ENCODE measurements at places on chromosomes 3 and 15.

GRCh38 chr15:69092159-69092558 lies 68.3 kb upstream of the GLCE start:
- no peak for DNase-seq

- no peak for DNase-seq
These were observed 110.4 kb upstream of the RORA start for GRCh38 chr15:61339516-61339915.

GRCh38 chr15:40340740-40341400 lies at the start of gene CCDC9B:
Gene CCDC9B, minus strand, starts transcription at chr15:40340939. Its CDS starts 120 bp downstream, at chr15:40340819.
- DNase-seq = no peak

GRCh38 chr3:72281551-72281950 lies 496.6 kb upstream of the PROK2 start:
- no peak for DNase-seq

DNA sequence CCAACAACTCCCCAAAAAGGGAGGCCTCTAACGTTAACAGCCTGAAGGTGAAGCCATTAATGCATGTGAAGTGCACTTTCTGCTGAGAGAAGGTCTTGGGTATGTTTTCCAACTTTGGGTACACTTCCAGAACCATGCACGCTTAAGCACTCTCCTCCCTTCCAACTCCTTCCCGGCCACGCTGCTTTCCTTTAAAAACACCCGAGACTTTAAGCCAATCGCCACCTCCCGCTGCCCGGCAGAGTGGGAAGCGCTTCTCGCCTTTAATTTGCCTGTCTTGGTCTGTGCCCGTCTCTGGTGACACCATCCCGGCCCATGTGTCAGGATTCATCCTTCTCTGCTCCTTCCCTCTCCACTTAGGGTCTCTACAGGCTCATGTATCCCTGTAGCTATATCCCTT lies 35.3 kb downstream of the ITGB5 start:
- DNase-seq = no peak

DNA sequence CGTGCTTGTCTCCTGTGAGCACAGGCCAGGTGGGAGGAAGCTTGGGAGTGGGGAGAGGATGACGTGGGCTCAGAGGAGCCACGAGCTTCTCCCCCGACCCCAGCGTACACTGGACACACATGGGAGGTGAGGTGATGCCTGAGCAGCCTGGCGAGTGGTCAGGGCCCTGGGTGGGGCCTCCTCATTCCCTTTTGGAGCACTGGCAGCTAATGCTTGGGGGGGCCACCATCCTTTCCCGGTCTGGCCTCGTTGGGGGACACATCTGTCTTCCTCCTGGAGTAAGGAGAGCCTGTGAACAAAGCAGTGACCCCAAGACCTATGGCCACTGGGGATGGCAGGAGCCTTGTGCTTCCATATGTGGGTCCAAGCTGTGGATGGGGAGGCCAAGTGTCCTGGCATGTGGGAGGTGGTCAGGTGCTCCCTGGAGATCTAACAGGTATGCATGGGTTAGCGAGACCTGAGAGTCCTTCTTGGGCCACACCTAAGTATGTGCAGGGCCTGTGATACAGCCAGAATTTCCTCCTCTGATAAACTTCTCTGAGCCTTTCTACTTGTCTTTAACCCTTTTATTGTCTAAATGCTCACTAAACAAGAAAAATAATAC lies 9.5 kb downstream of the KLF13 start:
- DNase-seq = no peak

GRCh38 chr3:134903837-134904236 lies 108.8 kb downstream of the EPHB1 start:
- DNase-seq = no peak

DNA sequence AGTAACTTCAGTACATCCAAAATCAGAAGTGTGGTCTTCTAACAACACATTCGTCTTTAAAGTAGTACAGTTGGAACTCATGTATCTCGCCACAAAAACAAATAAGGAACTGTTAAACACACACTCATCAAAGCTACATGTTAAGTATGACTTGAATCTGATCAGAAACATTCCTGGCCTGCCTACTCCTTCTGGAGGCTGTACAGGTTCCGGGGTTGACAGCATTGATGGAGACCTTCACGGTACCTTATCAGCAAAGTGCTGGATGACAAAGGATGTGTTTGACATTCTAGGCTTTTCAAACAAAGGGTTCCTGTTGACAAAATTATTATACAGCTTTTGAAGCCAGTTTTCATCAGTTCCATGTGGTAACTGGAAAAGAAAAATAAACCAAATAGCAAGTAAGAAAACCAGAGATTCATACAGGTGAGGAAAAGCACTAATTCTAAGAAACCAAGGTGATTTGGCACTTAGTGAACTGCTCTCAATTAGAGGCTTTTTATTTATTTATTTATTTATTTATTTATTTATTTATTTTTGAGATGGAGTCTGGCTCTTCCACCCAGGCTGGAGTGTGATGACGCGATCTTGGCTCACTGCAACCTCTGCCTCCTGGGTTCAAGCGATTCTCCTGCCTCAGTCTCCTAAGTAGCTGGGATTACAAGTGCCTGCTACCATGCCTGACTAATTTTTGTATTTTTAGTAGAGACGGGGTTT lies 44.3 kb downstream of the MYO5C start:
- DNase-seq = no peak

DNA sequence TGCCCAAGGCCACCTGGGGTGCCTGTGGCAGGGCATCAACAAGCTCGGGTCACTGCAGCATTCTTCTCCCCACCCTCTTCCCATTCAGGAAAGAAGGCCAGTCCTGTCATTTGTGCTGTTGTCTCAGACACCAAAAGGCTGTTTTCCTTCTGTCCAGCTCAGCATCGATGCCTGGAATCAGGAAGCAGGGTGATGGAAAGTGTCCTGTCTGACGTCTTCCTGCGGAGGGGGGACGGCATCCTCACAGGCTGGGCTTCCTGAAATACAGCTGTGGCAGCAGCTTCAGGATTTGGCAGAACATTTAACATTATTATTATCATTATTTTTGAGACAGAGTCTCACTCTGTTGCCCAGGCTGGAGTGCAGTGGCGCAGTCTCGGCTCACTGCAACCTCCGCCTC lies 33.0 kb upstream of the ANKDD1A start:
- DNase-seq = no peak

GRCh38 chr15:83652626-83653204 lies 1.2 kb upstream of the ADAMTSL3 start:
- no peak for DNase-seq

DNA sequence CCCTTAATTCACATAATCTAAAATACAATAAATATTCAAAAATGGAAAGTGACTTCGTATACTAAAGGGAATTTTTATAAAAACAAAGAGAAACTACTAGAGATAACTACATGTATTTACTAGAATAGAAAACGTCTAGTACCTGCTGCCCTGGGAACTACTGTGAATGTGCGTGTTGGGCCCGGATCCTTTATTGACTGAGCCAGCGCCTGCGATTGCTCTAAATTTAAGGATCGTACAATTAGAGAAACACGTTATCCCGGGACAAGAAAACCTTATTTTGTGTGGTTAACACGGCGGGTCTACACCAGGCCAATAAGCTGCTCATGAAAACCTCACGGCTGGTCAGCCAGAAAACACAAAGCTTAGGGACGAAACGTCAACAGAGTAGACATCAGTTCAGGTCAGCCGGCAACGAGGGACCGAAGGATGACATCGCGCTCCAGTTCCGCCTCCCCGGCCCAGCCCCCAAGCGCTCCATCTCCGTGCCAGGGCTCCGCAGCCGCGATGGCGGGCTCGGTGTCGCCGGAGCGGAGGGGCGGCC lies 555 bp downstream of the TM2D3 start:
- DNase-seq = peak; percentile 59

GRCh38 chr15:95267481-95267880 lies 1036.1 kb downstream of the MCTP2 start:
- no peak for DNase-seq

- DNase-seq = no peak
These were observed 372.8 kb downstream of the TIGIT start for GRCh38 chr3:114666623-114667022.

DNA sequence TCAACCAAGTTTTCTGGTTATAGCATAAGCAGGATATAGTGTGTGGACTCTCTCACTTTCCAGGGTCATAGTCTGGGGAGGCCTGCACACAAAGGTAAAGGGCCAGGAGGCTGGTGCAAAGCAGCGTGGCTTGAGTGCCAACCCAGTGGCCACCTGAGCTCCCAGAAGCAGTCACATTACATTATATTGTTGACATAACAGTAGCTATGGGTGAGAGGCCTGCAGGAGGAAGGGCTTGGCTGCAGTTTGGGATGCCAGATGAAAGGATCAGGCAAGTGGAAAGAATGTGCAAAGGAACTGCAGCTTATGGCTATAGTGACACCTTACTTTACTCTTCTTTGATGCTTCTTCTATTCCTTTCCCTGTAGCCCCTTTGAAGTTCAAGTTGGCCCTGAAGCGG lies 96.5 kb downstream of the FLNB start:
- no peak for DNase-seq

DNA sequence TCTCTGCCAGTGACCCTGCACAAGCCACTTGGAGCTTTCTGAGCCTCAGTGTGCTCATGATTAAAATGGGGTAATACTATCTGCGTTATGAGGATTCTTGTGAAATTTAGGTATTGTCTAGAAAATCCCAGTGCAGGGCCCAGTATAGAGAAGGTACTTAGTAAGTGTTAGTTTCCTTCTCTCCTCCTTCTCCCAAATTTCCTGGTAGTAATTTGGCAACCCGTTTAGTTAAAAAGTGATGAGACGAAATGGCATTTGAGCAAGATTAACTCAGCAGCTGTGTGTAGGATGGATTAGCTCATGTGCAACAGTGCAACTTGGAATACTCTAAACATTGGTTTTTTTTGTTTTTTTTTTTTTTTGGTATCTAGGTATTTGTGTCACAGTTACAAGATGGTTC lies 84.6 kb downstream of the SLCO3A1 start:
- no peak for DNase-seq

- DNase-seq = no peak
These were observed 17.8 kb upstream of the CLDN1 start for GRCh38 chr3:190340071-190340470.

- DNase-seq = no peak
These were observed 170.6 kb upstream of the EPHA3 start for GRCh38 chr3:88936831-88937230.

- peak; percentile 31 for DNase-seq
These were observed 1.7 kb downstream of the RAB11A start for GRCh38 chr15:65870889-65871533.

- DNase-seq = peak; percentile 29
These were observed 41.9 kb upstream of the TRA2B start for GRCh38 chr3:185979721-185980121.

DNA sequence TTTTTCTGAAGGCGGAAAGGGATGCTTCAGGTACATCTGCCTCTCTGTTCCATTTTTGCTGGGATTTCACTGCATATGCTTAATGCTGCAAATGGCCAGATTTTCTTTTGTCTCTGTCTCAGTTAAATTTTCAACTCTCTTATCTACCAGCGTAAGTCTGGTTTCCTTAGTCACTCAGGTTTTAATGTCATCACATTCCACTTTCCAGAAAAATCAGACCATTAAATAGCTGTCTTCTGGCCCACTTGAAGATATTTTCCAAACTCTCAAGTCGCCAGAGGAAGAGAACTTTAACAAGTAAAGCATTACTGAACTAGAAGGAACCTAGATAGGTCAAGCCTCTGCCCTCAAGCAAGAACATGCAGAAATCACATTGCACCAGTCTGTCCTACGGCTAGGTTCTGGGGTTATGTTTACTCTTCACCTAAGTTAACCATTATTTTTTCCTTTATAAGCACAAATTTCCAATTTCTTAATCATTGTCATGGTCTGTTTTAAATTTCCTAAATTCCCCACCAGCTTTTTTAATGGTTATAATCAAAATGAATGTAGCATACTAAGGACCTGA lies 26.5 kb downstream of the AVEN start:
- no peak for DNase-seq

DNA sequence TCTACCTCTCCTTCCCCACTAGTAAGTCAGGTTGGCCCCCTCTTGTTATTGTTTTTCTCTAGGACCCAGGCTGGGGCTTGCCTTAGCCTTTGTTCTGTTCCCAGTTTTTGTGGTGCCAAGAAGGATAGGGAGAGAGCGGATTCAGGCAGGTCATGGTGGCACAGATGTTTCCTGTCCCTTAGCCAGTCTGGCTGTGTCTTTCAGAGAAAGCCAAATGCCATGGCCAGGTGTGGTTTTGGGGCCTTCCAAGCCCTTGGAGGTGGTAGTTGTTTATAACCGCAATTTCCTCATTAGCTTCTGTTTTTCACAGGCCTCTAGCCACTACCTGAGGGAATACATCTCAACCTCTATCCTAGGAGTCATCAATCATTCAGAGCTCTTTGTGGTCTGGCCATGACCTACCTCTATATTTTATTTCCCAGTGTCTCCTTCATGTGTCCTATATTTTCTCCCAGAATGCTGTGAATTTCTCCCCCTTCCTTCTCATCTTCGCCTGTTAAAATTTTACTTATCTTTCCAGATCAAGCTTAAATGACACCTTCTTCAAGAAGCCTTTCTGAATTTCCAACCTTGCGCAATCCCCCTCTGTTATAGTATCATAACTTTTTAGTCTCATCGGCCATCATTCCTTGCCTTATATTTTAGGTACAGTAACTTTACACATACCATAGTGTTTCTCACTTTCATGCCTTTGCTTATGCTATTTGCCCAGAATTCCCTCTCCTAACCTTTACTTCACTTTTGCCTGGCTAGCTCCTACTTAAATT lies 38.2 kb downstream of the TIMP4 start:
- DNase-seq = no peak

- peak; percentile 48 for DNase-seq
These were observed 127.5 kb upstream of the STRIT1 start for GRCh38 chr3:155420881-155421486.

- DNase-seq = no peak
These were observed 32.5 kb downstream of the BHLHE40 start for GRCh38 chr3:5011555-5012256.

- no peak for DNase-seq
These were observed 138.6 kb upstream of the MEF2A start for GRCh38 chr15:99427210-99427609.

- DNase-seq = no peak
These were observed 152.9 kb downstream of the TPRG1 start for GRCh38 chr3:189324538-189325138.

- DNase-seq = no peak
These were observed 39.6 kb downstream of the LIPC start for GRCh38 chr15:58471348-58471747.

GRCh38 chr15:96728591-96728990 lies 398.1 kb downstream of the NR2F2 start:
- DNase-seq = no peak

DNA sequence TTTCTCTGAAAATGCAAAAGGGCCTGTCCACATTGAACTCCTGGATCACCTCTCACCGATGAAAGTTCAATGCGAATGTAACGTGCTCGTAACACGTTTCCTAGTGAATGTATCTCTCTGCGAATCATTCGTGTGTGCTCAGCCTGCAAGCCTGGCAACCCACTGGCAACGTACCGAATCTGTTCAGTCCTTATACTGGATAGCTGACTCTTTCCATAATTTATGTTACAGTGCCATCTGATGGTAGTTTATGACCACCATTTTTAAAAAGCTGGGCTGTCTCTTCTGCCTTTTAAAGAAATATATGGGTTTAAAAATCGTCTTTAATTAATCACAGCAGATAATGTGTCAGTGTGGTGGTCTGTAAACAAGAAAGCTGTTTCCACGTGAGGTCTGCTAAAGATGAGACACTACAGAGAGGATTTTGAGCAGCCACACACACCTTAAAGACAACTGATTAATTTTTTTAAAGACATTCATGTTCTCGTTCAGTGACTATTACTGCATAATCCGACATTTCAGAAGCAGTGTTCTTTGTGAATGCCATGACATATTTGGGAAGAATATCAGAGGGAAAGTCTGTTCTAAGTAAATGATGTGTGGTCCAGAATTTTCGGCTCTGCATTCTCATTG lies 69.4 kb upstream of the FOXP1 start:
- peak; percentile 68 for DNase-seq

All from GM23338 (cell line).